ENCODE measurements at places on chromosomes 11 and 22. TPM values are rescaled to one million over a fixed set of nuclear protein-coding genes. Genes with fewer than 3 reads are reported as not detected.

The ISX gene
- total RNA-seq, result not detected

The AAMDC gene
- total RNA-seq, result 6.0 TPM

The TRIM22 gene
- 280 TPM for total RNA-seq

The OR8D4 gene
- total RNA-seq, result not detected

The LIF gene
- 111 TPM for total RNA-seq

The BRSK2 gene
- 0.44 TPM for total RNA-seq

The CRYBA4 gene
- total RNA-seq, result not detected

The GGTLC3 gene
- total RNA-seq, result not detected

The RHOG gene
- total RNA-seq, result 142 TPM

The PHOX2A gene
- not detected for total RNA-seq

The INPP5J gene
- 0.17 TPM for total RNA-seq

The C11orf21 gene
- 6.6 TPM for total RNA-seq

The CST6 gene
- not detected for total RNA-seq

The MYBPC3 gene
- not detected for total RNA-seq

The RAPSN gene
- total RNA-seq, result not detected

The ZNF214 gene
- not detected for total RNA-seq

The GSTP1 gene
- 403 TPM for total RNA-seq

The QSER1 gene
- total RNA-seq, result 12.3 TPM

The MS4A3 gene
- total RNA-seq, result not detected

The CHEK1 gene
- total RNA-seq, result 167 TPM

The C11orf86 gene
- not detected for total RNA-seq

The MAPK11 gene
- 17.5 TPM for total RNA-seq

The LUZP2 gene
- not detected for total RNA-seq

The OR52E8 gene
- not detected for total RNA-seq

All from activated naive CD4-positive, alpha-beta T cell treated with anti-CD3 and anti-CD28 coated beads for 36 hours (primary cell).